T-helper 1 cell (primary cell): ENCODE measurements at places on chromosomes 5 and 9.

GRCh38 chr9:70013598-70014196, 30.0 kb upstream of the MAMDC2 start:
- DNase-seq: no peak

DNA sequence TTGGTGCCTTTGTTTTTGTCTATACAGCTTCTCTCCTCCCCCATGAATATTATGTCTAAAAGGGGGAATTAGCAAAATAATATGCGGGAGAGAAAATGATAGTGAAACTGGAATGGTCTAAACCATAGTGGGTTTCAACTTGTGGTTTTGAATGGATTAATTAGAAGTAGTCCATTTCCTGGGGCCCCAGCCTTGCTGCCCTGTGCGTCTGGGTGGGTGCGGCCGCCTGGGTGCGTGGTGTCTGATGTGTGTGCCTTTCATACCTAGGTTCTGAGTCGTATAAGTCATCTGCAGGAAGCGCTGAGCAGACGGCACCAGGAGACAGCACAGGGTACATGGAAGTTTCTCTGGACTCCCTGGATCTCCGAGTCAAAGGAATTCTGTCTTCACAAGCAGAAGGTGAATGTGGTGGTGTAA, 120.0 kb upstream of the CACNA1B start:
- DNase-seq: peak; percentile 57

DNA sequence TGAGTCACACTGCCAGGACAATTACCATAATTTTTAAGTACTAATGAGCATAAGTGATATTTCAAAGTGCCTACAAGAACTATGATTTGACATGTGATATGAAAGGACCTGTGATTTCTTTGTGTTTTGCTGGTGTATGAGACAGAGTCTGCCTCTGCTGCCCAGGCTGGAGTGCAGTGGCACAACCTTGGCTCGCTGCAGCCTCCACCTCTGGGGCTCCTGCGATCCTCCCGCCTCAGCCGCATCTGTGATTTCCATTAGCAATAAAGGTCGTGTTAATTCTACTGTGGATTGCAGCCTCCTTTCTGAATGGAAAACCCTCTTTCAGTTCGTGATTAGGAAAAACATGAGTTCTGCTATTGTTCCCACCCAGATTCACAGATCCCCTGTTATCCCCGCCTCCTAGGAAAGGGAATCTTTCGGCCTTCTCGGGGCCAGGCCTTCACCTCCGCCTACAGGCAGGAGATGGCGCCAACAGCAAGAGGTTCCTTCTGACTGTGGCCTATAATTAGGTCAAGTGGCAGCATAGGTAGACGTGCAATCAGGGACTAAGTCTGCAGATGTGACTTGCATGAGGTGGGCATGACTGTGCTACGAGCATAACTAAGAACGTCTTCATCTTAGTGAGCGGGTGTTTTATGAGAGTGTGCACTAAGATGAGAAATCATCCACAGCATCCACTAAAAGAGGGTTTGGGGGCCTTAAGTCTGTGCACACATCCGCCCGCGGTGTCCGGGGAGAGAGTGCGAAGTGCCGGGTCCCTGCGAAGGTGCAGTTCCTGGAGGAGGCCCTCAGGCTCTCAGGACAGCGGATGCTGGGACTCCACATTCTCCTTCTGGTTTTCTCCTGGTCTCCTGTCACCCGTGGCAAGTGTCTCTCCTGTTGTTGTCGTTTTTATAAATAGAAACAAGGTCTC, 23.1 kb downstream of the TRIM7 start:
- peak; percentile 47 for DNase-seq

GRCh38 chr9:98231770-98232478, 23.5 kb downstream of the TBC1D2 start:
- no peak for DNase-seq

- no peak for DNase-seq
Measured at GRCh38 chr5:141994511-141995136, 18.2 kb downstream of the GNPDA1 start.

DNA sequence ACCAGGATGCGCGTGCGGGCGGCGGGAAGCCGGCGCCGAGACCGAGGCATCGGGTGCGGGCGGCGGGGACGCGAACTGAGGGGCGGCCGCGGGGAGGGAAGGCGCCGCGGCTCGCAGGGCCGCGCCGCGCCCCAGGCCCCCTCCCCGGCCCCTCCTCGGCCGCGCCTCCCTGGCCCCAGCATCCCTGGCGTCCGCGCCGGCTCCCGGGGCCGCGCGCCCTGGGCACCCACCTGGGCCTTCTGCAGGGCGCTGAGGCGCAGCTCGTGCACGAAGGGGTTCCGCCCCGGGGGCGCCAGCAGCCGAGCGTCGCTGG, 324 bp downstream of the LPCAT1 start:
- DNase-seq: no peak

DNA sequence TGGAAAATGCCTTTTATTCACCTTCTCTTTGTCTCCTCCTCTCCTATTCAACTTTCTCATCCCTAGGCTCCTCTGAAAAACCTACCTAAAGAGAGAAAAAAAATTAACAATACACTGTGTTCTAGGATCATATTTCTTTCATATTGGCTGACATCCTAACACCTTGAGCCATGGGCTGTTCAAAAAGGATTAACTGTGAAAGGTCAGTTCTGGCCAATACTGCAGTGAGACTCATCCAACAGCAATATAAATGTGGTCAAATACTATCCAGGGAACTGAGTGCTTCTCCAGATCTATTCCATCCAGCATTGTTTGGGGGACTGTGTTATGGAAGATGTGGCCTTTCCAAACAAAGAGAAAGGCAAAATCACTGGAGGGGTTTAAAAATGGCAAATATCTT, 131.1 kb upstream of the MOCS2 start:
- no peak for DNase-seq

GRCh38 chr9:99078717-99079116, 26.2 kb upstream of the TGFBR1 start:
- no peak for DNase-seq

- DNase-seq: no peak
Measured at GRCh38 chr9:75930190-75930589, 39.7 kb downstream of the PCSK5 start.

GRCh38 chr5:15932066-15932465, 247.5 kb downstream of the MARCHF11 start:
- no peak for DNase-seq

DNA sequence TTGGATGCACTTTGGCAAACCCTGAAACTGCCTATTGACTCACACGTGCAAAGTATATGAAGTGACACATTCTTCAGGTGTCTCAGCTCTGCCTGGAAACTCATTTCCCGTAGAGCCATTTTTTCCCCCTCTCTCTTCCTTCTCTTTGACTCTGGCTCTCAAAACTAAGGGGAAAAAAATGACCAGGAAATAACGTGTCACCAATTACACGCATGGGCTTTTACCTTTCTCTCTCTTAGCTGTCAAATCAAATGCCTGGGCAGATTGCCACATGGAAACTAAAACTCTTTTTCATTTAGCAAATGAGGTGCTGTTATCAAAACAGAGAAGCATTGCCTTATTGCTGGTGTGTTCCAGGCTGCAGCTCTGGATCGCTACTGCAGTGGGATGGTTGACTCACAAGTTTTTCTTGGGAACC, 18.3 kb upstream of the IFNK start:
- no peak for DNase-seq

DNA sequence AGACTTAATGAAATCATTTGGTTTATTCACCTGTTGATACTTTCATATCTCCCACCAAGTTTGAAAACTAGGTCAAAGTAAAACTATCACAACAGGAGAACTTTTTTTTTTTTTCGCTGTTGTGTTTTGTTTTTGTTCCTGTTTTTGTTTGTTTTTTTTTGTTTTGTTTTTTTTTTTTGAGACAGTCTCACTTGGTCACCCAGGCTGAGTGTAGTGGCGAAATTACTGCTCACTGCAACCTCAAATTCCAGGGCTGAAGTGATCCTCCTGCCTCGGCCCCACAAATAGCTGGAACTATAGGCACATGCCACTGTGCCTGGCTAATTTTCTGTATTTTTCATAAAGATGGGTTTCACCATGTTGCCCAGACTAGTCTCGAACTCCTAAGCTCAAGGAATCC, 49.3 kb downstream of the MLLT3 start:
- no peak for DNase-seq

DNA sequence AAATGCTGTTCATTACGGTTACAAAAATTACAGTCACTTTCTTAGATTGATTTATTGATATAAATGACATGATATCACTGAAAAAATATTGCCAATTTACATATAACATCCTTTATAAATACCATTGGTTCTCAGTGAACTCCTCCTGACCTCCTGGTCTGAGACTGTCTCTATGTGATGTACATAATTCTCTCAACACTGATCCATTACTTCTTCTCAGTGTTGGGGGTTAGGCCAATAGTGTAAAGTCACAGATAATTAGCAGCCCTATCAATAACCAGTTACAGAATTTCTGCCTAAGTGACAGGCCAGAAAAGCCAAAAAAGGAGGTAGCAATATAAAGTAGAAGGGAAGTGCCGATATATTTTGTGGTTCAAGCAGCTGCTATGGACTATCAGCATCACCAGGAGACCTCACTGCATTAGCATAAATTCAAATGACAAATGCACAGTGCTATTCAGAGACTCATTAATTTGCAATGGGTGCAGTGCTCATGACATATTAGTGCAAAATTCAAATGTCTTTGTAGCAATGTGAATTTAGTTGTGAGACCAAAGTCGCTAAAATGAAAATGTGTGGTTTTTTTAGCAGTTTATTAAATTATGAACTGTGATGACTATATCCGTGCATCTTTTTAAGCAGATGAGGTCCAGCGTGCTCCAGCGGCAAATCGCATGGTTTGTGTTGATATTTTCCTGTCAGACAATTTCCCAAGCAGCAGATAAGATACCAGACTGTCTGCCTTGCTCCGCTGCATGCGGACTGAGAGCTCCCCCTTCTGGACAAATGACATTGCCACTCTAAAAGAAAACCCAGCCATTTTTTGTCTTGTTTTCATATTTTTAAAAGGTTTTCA, 144.6 kb downstream of the CETN3 start:
- DNase-seq: no peak

GRCh38 chr9:83775932-83776331, 41.6 kb downstream of the GKAP1 start:
- no peak for DNase-seq

DNA sequence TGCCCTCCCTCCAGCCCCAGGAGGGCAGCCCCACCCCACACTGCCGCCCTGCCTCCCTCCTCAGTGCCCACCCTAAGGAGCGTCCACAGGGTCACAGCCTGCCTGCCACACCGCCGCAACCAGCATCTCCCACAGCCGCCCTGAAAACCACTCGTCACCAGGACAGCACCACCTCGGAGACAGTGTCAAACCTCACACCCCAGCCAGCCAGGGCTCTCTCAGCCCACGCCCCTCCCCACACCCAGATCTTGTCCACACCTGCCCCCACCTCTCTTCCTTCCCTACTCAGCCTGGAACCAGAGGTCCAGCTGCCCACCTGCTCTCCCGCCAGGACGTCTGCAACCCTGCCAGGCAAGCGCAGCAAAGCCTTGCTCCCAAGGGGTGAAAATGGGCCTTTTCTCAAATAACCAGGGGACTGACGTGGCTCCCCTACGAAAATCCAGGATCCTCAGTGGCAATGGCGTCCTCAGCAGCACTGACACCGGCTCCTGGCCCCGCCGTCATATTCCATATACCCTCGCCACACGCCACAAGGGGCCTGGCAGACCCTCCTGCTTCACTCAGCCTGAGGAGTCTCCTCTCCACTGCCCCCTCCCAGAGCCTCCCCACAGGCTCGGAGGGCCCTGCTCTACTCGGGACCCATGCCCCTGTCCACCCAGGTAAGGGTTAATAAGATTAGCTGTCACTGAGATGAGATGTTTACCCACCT, 71.0 kb upstream of the ADAMTS2 start:
- DNase-seq: no peak

GRCh38 chr9:81317939-81318338, 371.4 kb downstream of the TLE1 start:
- no peak for DNase-seq

DNA sequence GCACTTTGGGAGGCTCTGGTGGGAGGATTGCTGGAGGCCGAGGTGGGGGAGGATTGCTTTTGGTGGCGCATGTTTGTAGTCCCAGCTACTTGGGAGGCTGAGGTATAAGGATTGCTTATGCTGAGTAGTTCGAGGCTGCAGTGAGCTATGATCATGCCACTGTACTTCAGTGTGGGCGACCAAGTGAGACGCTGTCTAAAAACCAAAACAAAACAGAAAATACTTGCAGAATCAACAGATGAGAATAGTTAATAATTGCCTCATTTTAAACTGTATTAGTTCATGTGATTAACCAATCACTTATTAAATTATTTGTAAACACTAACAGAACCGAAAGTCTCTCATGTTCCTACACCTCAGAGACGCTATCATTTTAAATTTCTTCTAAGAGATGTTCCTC, 118.1 kb downstream of the CCDC171 start:
- DNase-seq: no peak

DNA sequence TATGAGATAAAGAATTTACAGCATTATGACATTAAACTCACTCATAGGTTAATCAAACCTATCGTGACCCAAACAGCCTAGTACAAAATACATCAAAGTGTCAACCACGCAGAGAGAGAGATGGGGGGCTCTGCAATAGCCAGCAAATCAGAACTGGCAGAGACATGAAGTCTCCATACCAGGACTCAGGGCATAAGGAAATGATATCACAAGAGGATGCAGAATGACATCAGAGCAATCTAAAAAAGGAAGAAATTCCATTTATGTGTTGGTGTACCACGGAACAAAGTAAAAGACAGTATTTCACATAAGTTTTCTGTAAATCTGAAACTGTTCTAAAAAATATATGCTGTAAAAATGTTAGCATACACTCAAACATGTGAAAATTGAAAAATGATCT, 24.6 kb downstream of the BICD2 start:
- DNase-seq: no peak

DNA sequence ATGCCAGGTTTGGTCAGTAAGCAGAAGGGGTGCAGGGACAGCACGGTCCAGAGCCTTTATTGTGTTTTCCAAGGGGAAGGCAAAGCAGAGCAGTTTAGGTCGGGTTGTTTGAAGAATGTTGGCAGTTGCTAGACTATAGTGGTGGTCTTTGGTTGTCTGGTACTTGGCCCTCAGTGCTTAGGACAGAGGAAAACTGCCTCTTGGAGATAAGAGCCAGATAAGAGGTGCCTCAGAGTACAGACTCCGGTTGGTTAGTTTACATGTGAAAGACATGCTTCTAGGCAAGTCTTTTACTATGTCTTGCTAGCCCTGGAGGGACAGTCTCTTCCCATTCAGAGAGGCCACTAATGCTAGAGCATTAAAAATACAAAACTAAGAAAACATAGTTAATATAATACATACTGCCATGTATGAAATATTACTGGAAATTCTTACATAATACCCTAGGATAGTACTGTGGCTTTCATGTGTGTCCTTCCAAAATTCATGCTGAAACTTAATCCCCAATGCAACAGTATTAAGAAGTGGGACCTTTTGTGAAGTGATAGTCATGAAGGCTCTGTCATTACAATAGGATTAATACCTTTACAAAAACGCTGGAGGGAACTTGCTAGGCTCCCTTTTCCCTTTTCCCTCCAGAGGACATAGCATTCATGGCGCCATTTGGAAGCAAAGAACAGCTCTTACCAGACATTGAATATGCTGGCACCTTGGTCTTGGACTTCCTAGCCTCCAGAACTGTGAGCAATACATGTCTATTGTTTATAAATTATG, 280.4 kb downstream of the TMEM167A start:
- no peak for DNase-seq
